H7 (cell line): ENCODE measurements at places on chromosomes 7 and 10. TPM values are rescaled to one million over a fixed set of nuclear protein-coding genes. Genes with fewer than 3 reads are reported as not detected.

GRCh38 chr7:140239653-140239935, 62.8 kb upstream of the KDM7A start:
- no peak for DNase-seq

GRCh38 chr7:77538281-77539212, 1.5 kb downstream of the PTPN12 start:
- DNase-seq = peak; percentile 81

- DNase-seq = no peak
These were observed 12.4 kb downstream of the TMEM248 start for GRCh38 chr7:66933469-66933868.

BCCIP gene
- 72.6 and 83.6 TPM in 2 replicates for total RNA-seq

DNA sequence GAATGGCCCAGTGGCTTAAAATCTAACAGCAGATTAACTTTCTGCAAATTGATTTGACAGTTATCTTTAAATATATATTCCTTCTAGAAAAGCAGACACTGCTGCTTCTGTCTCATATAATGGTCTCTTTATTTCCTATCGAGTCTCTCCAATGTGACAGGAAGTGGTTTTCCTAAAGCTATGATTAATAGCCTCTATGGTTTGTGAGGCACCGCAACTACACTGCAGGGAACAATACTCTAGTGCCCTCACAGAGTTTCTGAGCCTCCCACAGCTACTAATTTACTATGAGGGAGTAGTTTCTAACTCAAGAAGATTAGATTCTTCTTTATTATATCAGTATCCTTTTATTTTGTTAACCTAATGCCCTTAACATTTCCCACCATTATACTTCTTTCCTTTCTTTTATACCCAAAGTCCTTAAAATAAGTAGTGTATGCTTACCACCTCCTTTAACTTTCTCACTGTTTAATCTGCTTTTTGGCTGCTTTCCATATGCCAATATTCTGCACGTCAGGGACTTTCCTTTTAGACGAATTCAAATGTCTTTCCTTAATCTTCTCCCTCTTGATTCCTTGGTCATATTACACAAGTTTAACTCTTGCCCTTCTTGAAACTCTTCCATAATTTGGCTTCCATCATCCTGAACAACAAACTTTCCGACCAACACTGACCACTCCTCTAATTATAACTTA, 23.8 kb upstream of the AHR start:
- DNase-seq = no peak

GRCh38 chr7:66170309-66171231, 34.6 kb upstream of the TPST1 start:
- no peak for DNase-seq

RPEL1 gene
- total RNA-seq = not detected in 2 replicates

- no peak for DNase-seq
These were observed 170.8 kb downstream of the CHN2 start for GRCh38 chr7:29365423-29365822.

DNA sequence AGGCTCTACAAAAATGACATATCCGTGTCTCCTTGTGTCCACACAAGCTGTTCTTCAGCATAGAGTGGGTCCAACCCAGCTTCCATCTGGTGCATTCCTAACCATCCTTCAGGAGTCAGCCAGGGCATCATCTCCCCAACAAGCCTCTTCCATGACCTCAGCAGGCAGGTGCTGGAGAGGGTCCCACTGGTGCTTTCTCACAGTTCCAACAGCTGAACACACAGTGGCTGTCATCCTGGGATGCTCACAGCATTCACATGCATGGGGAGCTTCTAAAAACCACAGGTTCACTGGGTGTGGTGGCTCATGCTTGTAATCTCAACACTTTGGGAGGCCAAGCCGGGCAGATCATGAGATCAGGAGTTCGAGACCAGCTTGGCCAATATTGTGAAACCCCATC, 6.4 kb upstream of the CYP3A4 start:
- no peak for DNase-seq

DNA sequence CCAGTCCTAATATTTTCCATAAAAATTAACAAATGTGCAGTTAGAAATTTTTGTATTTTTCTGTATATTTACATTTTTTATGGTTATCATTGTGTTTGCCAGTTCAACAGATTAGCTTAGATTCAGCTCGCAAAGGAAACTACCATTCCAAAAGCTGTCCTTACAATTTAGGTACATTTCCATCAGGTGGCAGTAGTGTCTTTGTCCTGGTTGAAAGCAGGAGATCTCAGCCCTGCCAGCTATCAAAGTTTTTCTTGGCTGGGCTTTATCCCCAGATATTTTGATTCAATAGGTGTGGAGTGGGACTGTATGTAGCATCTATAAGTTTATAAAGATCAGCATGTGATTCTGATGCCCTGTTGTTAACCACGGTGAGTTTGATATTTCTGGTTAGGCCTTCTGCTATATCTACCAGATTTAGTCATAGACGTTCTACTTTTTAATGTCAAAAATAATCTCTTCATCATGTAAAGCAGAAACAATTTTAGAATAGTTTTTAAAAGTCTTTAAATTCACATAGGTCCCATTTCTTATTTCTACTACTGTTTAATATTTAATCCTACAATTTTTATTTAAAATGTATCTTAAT, 15.5 kb upstream of the ICA1 start:
- peak; percentile 66 for DNase-seq

- DNase-seq = peak; percentile 52
These were observed 123.0 kb upstream of the FZD8 start for GRCh38 chr10:35765066-35765527.

- DNase-seq = no peak
These were observed 10.8 kb downstream of the ANTXRL start for GRCh38 chr10:46297406-46298204.

- no peak for DNase-seq
These were observed 116.6 kb downstream of the SPAG6 start for GRCh38 chr10:22461891-22462290.

- no peak for DNase-seq
These were observed 381.7 kb downstream of the THSD7A start for GRCh38 chr7:11450281-11450680.

TMEM196 gene
- 0.04 and 0.21 TPM in 2 replicates for total RNA-seq

CCL24 gene
- total RNA-seq = not detected in 2 replicates

SMARCD3 gene
- total RNA-seq = 7.2 and 23.6 TPM in 2 replicates

HOGA1 gene
- 0.37 TPM in 1 of 2 replicates, not detected in the other for total RNA-seq

ZNF789 gene
- total RNA-seq = 9.9 and 14.9 TPM in 2 replicates

ANKRD1 gene
- 0.22 and 1.3 TPM in 2 replicates for total RNA-seq

DNA sequence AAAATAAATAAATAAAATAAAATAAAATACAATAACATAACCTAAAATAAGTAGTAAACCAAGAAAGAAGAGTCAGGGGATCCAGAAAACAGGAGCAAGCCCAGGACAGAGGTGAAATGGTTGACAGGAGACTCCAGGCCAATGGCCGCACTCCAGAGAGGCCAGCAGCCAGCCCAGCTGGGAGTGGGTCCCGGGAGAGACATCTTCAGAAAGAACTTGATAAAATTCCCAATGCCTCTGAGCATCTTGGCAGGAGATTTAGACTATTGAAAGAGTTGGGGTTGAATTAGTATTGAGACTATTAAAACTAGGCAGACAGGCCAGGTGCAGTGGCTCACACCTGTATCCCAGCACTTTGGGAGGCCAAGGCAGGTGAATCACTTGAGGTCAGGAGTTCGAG, 62.6 kb downstream of the CLIP2 start:
- no peak for DNase-seq

DNA sequence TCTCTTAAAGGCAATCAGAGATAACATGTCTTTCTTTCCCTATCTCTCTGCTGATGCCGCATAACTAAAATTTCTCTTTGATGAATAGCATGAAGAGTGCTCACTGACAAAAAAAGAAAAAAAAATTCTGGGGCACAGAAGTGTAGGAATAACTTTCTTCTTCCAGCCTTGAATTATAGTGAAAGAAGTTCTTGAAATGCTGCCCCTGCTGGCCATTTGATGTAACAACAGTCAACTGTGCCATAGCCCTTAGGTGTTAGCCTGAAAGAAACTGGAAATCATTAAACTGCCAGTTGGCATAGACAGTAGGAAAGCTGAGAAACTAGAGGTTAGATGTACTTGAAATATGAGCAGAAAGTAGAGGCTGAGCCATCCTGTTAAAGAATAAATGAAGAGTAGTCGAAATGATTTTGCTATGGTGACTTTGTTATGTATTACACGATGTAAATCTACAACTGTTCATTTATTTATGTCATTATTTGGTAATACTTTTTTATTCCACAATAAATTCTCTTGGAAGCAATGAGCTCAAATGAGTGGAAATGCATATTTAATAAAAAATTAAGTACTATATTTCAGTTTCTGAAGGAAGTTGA, 48.3 kb upstream of the FAM171A1 start:
- peak; percentile 53 for DNase-seq

DNA sequence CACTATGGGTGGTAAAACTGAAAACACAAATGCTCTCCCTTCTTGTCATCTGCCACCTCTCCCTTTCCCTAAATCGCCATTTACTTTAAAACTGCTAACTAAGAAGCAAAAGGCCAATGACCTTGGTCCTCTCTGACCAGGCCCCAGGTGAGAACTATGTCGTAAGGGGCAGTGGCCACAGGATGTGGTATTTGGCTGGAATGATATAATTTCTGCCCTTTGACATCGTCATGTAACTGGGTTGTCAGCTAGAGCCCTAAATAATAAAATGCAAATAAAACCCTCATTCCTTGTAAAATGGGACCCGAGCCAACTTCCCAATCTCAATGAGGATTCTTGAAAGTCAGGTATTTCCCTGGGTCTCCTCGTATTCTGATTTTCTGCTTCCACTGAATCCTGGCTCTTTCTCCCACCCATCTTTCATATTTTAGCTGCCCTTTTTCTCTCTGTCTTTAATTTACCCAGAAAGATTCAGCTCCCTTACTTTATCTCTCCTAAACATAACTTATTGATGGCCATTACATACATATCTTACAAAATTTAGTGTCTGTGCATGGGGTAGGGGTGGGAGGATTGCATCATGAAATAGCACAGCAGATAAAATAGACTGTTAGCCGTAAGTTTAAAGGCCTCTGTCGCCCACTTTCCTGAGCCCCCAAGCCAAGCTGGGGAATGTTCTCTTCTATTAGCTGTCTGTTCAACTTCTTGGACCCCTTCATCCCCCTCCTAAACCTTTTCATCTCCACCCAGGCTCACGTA, 3.2 kb upstream of the EEPD1 start:
- DNase-seq = no peak

VIPR2 gene
- 2.5 and 3.5 TPM in 2 replicates for total RNA-seq

TUBAL3 gene
- total RNA-seq = 0.11 TPM in 1 of 2 replicates, not detected in the other

GRCh38 chr10:11560076-11560709, 51.3 kb downstream of the USP6NL start:
- no peak for DNase-seq

GRCh38 chr10:3836222-3836820, 51.3 kb upstream of the KLF6 start:
- no peak for DNase-seq

DNA sequence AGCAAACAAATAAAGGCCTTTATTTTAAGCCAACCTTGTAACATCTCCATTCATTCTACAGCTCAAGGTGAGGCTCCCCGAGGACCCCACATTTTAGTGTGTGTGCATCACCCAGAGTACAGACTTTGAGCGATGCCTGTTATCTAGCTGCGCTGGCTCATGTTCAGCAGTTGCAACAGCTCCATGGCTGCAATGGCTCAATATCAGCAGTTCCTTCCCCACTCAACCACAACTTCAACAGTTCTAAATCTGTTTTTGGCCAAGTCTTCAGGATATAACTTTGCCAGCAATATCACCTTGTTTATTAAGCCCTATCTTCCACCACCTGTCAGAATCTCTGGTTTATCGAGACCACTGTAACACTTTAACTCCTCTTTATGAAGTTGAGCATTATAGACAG, 95.8 kb downstream of the WNT2 start:
- DNase-seq = no peak

DNA sequence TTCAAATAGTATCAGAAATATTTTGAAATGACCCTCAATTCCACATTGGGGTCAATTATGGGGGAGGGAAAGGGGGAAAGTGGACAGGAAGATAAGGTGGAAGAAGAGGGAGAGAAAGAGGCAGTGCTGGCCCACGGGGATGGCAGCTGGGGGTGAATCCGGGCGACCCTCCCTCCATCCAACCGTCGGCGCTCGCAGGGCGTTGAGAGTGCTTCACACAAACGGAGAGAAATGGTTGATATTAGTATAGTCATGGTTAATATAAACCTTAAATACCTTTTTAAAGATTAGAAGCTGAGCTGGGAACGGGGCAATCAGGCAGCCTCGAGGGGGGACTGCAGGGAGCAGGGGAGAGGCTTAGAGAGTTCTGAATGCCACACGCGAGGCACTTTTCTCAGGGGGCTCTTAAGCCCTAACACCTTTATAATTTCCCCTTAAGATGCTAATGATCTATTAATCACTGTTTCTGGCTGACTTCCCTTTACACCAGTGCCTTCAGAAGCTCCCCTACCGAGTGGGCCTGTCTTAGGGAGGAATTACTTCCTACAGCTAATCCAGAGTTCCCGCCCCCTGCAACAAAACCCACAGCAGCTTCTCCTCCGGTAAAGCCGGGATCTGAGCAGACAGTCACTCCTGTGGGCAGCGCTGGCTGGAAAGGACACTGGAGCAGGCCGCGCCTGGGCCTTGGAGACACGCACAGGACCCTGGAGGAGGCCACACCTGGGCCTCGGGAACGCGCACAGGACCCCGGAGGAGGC, 39.5 kb downstream of the PRKAG2 start:
- DNase-seq = peak; percentile 84

KRIT1 gene
- 18.3 and 19.8 TPM in 2 replicates for total RNA-seq

NPSR1 gene
- not detected in 2 replicates for total RNA-seq

- no peak for DNase-seq
These were observed 428.9 kb downstream of the TNS3 start for GRCh38 chr7:47153058-47153457.

ZPBP gene
- total RNA-seq = not detected in 2 replicates

DNA sequence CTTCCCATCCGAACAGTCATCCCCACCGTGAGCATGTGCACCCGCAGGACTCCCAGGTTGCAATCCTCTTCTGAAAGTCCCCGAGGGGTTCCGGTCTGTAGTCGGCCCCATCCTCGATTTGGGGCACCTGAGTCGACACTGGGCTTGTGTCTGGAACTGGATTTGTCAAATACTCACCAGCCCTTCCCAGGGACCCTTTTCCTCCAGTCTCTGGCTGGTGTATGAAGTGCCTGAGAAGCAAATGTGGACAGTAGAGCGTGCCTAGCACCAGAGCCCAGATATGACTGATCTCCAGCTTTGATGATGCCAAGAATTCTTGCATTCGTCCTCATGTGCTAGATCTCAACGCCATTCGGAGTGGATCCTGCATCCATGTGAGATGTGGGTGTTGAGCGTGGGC, 132.5 kb upstream of the ADARB2 start:
- no peak for DNase-seq

DNA sequence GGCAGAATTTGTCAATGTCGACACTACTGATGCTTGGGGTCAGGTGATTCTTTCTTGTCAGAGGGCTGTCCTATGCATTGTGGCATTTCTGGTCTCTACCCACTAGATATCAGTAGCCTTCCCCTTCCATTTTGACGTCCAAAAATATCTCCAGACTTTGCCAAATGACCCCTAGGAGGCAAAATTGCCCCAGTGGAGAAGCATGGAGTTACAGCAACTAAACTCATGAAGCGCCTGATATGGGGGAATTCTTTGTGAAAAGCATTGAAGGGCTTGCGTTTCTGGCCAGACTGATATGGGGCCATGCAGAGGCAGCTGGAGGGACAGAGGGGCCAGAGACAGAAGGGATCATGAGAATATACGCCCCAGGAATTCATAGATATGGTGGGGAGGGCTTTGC, 43.6 kb downstream of the ADRB1 start:
- DNase-seq = no peak
